Hematopoietic multipotent progenitor cell treated with erythropoietin and hydrocortisone succinate and interleukin-3 and kit ligand, for 15 days (in vitro differentiated cells): ENCODE measurements at places on chromosomes 7 and 10.

DNA sequence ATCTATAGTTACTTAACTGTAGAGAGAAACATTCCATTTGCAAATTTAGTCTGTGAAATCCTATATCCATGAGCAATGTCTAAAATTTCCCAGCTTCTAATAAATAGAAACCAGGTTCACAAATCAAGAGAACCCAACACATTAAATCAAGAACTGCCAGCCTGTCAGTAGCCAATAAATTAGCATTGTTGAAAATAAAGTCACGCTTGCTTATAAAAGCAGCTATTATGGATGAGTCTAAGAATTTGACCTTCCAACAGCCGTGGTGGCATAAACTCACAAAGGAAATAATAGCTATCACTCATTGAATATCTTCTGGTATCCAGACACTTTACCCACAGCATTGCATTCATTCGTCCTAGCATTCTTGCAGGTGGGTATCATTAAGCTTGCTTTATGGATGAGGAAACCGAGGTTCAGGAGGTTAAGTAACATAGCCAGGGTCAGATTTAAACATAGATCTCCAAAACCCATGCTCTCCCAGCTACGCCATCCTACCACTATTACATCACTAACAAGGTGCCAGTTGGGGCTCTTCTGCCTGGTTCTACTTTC, 260.1 kb upstream of the YAE1 start:
- DNase-seq = no peak

DNA sequence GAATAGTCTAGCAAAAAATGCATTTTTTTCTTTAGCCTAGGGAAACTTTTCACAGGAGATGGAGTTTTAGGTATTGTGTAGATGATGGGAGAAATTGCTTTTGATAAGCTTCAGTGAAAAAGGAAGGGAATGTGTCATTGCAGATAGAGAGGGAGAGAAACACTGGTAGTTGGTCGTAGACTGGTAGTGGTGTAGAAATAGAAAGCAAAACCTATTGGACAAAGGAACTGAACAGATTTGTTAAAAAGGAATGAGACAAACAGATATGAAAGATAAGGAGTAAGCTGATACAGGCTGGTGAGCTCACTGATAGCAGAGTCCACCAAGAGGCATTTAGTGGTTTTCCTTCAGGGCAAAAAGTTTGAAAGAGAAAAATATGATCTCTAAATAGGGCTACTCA, 94.3 kb downstream of the ZEB1 start:
- DNase-seq = no peak

DNA sequence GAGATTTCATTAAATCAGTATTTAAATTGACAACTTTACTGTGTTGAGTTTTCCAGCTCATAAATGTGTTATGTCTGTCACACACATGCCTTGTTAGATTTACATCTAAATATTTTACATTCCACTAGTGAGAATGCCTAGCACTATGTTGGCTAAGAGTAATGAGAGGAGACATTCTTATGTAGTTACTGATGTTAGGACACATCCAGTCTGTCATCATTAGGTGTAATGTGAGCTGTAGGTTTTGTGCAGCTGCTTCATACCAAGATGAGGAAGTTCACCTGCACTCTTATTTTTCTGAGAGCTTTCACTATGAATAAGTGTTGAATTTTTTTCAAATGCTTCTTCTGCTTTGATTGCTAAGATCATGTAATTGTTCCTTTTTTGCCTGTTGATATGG, 218.0 kb upstream of the IGFBP3 start:
- no peak for DNase-seq

GRCh38 chr7:50145801-50146338, 52.8 kb upstream of the ZPBP start:
- DNase-seq = no peak

GRCh38 chr10:108598831-108599230, 1324.5 kb downstream of the XPNPEP1 start:
- DNase-seq = no peak

- no peak for DNase-seq
Observed at GRCh38 chr10:78706726-78707540, 361.8 kb upstream of the ZMIZ1 start.

DNA sequence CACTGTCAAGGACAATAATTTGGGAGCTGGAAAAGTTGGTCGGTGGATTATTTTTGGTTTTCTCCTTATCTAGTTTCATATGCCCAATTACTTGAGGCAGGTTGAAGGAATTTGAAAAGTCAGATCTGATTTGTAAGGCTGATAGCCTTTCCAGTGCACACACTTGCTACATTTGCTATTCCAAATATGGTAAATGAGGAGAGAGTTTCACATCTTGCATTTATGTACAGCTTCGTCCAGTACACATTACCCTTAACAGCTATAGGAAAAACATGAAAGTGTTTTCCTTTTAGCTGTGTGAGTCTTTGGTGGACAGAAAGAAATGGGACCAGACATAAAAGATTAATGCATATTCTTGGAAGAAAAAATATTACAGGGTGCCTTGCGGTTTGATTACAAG, 201.8 kb downstream of the CELF2 start:
- DNase-seq = no peak

DNA sequence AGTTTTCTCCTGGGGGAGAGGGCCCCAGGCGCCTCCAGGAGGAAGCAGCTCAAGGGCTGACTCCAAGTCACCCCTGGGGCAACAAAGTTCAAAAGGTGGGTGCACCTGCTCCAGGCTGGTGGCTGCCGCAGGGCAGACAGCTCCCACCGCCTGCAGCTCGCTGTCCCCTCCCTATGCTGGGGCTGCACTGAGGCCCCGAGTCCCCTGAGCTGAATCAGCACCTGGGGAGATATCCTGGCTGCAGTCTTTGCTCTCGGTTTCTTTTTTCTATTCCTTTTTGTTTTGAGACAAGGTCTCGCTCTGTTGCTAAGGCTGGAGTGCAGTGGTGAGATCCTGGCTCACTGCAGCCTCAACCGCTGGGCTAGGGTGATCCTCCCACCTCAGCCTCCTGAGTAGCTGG, 183.4 kb downstream of the DNAJB6 start:
- no peak for DNase-seq

GRCh38 chr7:2445898-2446555, 30.2 kb downstream of the GRIFIN start:
- DNase-seq = no peak

GRCh38 chr7:108360058-108360800, 96.0 kb downstream of the NRCAM start:
- DNase-seq = no peak

DNA sequence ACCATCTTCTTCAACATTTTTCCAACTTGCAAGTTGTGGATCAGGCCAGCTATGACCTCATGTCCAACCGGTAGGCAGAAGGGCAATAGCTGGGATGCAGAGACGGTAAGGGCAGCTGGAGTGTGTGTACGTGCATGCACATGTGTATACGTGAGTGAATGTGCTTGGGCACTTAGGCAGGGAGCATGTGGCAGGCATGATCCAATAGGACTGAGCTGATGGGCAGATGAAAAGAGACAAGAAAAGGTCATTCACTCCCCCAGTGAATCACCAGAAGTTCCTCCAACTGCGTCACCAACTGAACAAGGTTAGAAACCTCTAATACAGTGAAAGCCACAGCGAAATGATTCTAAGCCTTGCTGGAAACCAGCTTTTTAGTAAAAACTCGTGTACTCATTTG, 176.1 kb downstream of the FGFR2 start:
- no peak for DNase-seq

GRCh38 chr7:2558629-2559282, at the start of gene IQCE:
Gene IQCE (plus strand): TSS chr7:2558979. CDS start chr7:2559182, 203 bp downstream.
- peak; percentile 68 for DNase-seq

- DNase-seq = no peak
Observed at GRCh38 chr7:55623617-55624016, 51.3 kb upstream of the VOPP1 start.

- DNase-seq = no peak
Observed at GRCh38 chr10:130745251-130745650, 566.3 kb downstream of the TCERG1L start.

DNA sequence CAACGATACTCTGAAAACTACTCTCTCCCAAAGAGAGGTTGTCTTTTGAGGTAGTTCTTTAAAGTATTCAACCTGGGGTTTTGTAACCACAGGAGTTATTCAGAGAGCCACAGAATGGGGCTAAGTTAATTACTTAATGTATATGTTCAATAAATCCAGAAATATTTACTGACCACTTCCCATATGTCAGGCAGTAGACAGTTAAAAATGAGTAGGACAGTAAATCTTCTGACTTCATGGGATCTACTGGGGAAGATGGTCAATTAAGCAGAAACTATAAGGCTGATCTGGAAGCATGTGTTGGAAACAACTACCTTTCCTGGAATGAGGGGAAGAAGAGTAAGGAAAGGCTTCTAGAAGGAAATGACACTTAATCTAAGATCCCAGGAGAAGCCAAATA, 167.7 kb downstream of the MAGI2 start:
- DNase-seq = no peak

DNA sequence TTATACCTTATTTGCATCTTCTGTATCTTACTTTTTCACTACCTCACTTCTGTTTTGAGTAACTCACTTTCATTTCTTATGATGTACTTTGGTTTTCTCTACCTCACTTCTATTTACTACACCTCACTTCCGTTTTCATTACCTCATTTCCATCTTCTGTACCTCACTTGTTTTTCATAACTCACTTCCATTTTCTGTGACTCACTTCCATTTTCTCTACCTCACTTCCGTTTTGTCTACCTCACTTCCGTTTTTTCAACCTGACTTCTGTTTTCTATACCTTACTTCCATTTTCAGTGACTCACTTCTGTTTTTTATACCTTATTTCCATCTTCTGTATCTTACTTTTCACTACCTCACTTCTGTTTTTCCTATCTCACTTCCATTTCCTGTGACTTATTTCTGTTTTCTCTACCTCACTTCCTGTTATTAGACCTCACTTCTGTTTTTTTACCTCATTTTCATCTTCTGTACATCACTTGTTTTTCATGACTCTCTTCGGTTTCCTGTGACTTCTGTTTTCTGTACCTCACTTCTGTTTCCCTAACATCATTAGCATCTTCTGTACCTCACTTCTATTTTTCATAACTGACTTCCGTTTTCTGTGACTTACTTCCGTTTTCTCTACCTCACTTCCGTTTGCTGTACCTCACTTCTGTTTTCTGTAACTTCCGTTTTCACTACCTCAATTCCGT, 493.1 kb upstream of the AKR1E2 start:
- DNase-seq = no peak

GRCh38 chr10:96287392-96288105, 16.2 kb upstream of the BLNK start:
- DNase-seq = no peak

DNA sequence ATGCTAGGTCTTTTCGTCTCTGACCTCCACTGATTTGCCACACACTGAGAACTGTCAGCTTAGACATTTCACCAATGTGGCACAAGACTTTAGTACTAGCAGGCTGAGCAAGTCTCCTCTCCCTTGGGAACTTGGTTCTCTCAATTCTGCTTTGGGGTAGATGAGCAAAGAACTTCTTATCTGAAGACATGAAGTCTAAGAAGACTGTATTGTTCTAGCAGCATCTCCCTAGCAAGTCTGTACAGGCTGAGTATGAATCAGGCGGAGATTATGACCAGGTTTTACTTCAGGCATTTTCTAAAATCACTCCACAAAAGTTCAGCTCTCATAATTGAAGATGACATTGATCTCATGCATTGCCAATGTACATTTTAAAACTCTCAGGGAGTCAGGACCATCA, 23.8 kb upstream of the STN1 start:
- no peak for DNase-seq

GRCh38 chr7:44678471-44679179, 70.0 kb upstream of the ZMIZ2 start:
- DNase-seq = no peak

- no peak for DNase-seq
Observed at GRCh38 chr7:84701524-84702306, 485.1 kb downstream of the SEMA3D start.

- DNase-seq = no peak
Observed at GRCh38 chr10:113384181-113384580, 168.7 kb upstream of the HABP2 start.

DNA sequence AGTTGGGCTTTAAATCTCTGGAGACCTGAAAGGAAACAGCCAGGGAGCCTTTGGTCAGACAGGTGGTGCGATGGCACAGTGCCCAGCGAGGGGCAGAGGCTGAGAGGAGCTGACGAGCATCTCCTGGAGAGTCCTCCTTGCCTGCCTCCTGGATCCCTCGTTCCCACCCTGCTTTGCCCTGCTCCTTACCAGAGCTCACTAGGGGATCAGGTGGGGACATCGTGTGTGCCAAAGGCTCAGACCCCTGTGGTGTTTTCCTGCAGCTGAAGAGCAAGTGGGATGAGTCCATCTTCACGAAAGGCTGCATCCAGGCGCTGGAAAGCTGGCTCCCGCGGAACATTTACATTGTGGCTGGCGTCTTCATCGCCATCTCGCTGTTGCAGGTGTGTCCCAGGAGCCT, 21.8 kb upstream of the SH2D4B start:
- DNase-seq = no peak

DNA sequence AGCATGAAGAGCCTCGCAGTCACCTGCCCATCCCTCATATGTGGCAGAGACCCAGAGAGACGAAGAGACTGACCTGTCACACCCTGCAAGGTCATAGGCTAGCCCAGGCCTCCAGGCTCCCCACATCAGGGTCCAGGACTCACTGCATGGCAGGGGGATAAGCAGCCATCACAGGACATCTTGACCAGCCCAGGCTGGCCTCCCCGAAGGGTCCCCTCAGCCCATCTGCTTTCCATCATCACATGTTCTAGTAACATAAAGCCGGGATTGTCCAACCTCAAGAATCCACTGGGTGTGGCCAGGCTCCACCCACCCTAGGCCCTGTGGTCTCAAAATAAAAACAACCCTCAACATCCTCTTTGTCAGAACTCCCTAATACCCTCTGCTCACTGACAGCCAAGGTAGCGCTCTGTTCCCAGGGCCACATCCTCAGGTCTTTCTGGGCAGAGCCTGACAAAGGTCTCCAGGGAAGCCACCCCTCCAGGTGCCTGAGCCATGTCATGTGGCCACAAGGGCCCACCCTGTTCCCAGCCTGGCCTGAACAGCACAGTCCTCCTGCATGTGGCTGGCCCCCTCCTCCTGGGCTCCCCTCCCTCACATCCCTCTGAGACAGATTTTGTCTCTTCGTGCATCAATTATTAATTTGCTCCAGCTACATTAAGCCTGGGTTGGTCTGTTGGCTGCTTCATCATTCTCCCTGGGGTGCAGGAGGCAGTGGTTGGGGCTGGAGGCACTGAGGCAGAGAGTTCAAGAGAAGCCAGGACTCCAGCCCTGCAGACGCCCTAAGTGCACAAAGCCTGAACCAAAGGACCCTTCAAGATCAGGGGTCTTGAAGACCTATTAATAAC, 131.8 kb upstream of the UNC5B start:
- DNase-seq = no peak

GRCh38 chr10:45373576-45374349, at the start of gene ALOX5:
Gene ALOX5 (plus strand): TSS chr10:45374216. CDS start chr10:45374280, 64 bp downstream.
- peak; percentile 54 for DNase-seq
